T-helper 9 cell (primary cell): ENCODE measurements at places on chromosomes 13 and 19.
A peak's percentile ranks its signal among the peaks of the same experiment; 100 is the strongest.

DNA sequence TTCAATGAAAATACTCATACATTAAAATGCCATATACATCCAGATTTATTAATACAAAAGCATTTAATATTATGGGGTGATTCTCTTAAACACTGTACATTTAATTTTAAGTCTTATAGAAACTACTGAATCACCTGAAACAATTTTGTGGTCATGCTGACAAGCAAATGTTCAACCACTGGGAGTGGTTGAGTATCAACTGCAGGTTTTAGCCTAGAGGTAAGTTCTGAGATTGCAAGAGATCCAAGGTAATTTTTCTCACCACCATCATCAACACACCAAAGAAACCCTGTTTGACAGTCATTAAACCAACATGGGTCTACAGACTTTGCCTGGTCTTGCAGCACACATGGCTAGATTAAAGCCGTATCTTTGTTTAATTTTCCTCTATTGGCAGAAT is 196.3 kb downstream of the LHFPL6 start:
- DNase-seq = no peak

DNA sequence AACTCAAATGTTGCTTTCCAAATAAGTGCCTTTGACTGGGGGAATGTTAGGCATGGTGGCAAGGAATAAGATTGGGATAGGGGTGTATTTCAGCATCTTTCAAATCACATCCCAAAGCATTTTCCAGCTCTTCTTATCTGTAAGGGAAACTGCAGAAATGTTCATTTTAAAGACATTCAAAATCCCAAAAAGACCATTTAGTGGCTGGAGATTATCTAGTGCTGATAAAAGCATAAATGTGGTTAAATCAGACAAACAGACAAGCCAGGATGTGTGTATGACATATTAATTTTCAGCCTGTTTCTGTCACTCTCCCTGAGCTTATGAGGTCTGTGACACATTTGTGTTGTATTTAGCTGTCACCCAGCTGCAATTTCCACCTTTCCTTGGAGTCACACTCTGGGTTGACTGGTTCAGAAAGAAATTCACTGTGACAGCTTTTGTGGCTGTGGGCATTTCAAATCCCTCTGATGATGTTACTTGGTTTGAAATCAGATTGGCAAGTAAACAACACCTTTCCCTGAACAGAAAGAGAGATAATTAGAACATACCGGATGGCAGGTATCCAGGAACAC is 69.7 kb upstream of the SIAH3 start:
- no peak for DNase-seq

DNA sequence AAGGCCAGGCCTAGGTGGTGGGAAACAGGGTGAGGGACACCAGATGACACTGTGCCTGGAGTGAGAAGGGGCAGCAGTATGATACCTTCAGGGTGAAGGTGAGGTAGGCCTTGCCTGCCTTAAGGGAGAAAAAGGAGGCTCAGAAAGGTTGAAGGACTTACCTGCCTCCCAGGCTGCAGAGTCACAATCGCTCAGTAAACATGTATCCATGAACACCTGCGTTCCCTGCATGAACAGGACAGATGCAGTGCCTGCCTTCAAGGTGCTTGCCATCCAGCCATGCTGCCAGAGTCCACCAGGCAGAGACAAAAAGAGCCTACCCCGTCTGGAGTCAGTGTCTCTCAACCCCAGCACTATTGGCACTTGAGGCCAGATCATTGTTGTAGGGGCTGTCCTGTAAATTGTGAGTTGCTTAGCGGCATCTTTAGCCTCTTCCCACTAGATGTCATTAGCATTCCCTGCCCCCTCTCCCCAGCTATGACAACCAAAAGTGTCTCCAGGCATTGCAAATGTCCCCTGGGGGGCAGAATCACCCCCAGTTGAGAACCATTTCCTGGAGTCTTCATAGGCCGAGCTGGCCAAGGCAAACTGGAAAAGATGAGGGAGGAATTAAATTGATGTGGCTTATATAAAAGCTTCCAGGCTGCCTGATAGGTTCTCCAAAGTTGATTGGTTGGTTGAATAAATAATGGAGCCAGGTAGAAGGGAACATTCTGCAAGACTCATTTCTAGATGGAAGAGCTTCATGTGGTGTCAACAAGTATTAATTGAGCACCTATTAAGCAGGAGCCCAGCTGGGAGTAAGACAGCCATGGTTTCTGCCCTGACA is 1.7 kb downstream of the MAP3K10 start:
- no peak for DNase-seq

- DNase-seq = no peak
Observed at GRCh38 chr19:5803441-5803751, 1.5 kb upstream of the NRTN start.

GRCh38 chr19:4732680-4733114 is 9.1 kb upstream of the DPP9 start:
- DNase-seq = peak; percentile 29

- DNase-seq = no peak
Observed at GRCh38 chr19:13633109-13633508, 126.8 kb upstream of the CACNA1A start.

DNA sequence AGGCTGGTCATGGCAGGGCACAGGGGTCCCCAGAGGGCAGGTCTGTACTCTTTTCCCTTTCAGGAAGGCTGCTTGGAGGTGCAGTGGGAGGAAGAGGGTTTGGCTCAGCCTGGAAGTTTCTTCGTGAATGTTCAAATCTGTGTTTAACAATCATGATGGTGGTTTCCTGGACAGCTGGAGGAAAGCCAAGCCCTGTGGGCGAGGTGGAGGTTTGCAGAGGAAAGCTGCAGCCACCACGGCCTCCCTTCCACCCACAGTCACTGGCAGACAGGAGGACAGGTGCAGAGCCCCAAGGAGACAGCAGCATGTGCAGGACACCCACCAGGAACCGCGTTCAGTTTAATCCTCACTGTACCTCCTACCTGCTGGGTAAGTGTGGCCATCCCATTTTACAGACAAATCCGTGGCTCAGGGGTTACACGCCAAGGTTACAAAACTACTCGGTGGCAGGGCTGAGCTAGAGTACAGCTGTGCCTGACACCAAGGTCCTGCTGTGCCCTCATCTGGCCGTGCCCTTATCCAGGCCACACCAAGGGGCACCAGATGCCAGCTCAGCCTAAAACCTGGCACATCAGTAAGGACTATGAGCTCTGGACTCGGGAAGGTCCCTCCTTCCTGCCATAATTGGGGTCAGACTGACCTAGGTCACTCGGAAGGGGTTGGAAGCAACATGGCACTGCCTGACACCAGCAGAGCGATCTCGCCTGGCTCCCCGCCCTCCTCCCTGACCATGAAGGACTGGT is 34.1 kb downstream of the SUGP2 start:
- DNase-seq = no peak

GRCh38 chr19:16814526-16815100 is 14.6 kb upstream of the SIN3B start:
- no peak for DNase-seq

- no peak for DNase-seq
Observed at GRCh38 chr19:7471696-7472615, 16.9 kb downstream of the PEX11G start.

DNA sequence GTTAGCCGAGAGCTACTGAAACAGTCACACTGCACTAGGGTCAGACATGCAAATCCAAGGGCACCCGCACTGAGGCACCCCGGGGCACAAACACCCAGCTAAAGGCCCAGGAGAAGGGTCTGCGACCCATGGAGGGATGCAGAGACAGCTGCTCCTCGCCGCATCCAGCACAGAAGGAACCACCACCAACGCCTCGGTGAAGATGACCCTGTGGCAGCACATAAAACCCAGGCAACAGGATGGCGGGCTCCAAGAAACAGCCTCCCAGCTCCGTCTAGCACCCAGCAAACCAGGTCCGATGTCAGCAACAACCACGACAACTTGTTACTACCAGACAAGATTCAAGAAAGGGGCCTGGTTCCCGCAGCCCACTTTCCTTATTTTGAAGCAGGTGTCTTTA is 82.1 kb downstream of the STK24 start:
- DNase-seq = no peak

DNA sequence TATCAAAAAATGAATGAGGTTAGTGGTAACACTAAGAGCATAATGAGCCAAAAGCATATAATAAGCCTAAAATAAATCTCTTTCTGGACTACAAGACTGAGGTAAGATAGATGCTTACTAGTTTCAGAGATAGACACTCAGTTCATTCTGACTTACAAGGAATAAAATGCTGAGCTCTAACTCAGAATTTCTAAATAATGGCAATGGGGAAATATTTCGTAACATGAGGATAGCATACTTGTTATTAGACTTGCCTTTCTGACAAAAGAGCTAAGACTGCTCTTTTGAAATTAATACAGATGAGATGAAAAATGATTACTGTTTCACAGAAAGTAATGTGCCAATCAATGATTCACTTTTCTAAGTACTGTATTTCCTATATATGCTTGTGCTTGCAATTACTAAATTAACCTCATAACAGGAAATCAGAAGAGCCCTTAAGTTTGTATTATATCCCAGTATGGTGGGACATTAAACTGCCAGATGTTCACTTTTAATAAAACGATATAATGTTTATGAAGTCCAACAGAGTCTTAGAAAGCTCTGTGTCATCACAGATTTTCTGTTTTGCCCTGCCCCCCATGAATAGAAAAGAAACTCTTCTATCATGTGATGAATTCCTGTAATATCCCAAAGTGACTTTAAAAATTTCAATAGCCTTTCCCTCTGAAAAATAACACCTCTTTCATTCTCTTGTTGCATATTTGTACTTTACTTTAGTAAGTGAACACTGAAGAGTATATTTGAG is 2771.0 kb upstream of the PCDH20 start:
- no peak for DNase-seq

DNA sequence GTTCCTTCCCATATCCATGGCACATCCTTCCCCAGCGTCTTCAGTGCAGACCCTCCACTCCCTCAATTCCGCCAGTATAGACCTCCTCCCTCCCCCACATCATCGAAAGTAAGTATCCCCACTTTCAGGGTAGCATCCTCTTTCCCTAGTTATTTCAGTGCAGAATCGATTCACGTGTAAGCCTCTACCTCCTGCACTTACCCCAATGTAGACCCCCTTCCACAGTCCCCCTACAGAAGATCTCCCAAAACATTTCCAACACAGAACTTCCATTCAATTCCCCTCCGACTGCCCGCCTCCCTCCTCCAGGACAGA is 664 bp downstream of the IRF3 start:
- no peak for DNase-seq

DNA sequence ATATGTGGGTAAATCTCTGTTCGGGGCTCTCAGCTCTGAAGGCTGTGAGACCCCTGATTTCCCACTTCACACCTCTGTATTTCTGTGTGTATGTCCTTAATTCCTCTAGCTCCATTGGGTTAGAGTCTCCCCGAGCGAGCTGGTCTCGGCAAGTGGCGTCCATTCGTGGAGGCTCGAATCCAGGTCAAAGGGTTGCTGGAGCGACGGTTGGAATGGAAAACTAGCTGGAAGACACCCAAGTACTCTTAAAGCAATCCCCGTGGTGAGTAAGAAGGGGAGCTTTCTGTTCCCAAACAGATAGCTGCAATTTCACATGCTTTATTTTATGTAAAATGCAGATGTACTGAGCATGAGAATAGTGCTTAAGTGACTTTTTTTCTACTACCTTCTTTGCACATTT is 277.5 kb upstream of the SGCG start:
- DNase-seq = no peak

- DNase-seq = no peak
Observed at GRCh38 chr13:76619631-76620030, 266.6 kb downstream of the KCTD12 start.

DNA sequence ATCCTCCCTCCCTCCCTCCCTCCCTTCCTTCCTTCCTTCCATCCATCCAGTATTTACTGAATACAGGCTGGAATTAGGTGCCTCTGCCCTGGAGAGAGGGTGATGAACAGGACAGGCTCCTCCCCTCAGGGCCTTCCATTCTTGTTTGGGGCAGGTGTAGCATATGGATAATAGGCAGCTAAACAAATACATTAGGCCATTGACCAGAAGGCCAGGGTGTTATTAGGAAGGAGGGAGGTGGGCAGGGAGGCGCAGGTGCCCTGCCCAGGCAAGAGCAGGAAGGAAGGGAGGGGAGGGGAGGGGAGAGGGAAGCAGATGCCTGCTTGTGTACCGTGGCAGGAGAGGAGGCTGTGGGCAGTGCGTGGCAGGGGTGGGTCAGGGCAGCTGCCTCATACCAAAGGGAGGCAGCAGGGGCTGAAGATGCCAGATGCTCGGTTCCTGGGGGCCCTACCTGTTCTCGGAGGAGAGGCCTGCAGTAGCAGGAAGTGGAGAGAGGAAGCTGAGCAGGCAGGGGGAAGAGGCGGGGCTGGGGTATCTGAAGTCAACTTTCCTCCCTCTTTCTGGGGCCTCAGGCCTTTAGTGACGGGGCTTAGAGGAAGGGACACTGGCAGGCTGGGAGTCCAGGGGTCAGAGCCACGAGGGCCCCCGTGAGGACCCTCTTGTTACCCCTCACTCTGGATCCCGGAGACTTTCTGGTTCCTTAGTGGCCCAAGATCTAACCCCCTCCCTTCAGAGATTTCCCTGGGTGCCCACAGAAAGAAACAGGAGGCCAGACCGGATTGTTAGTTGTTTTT is at the start of gene RINL:
TSS of gene RINL (minus strand) at position 495 of the 794 bp plus-strand sequence. CDS start 1,533 bp downstream, outside the sequence.
- DNase-seq = peak; percentile 48

GRCh38 chr13:50911081-50911631 is 1.6 kb downstream of the RNASEH2B start:
- no peak for DNase-seq

- DNase-seq = no peak
Observed at GRCh38 chr19:47839411-47839810, 17.7 kb downstream of the CRX start.

GRCh38 chr13:34019870-34020269 is 201.9 kb downstream of the RFC3 start:
- DNase-seq = no peak

DNA sequence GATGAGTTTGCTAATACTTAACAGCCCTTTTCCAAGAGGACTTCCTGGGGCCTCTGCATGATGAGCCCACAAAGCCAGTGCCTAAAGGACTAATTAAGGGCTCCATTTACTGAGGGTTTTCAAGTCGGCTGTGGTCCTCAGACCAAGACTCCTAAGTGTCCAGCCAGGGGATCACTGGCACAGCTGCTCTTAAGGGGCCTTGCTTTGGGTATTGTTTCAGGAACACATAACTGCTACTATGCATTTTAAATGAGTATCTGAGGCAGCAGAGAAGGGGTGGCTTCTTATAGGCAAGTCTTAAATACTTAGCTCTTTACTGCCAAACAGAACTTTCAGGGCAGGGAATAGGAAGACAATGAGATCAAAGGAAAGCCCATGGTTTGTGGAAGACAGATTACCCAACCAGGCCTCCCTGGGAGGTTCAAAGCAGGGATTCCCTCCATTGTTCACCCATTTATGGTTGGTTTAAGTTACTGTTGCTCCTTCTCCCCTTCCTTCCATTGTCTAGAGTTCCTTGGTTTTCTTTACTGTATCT is 61.9 kb downstream of the TNFRSF19 start:
- no peak for DNase-seq
